Activated naive CD8-positive, alpha-beta T cell treated with anti-CD3 and anti-CD28 coated beads, Interleukin-2, amount 50 U/mL, for 24 hours (primary cell): ENCODE measurements at places on chromosomes 5 and 9.

DNA sequence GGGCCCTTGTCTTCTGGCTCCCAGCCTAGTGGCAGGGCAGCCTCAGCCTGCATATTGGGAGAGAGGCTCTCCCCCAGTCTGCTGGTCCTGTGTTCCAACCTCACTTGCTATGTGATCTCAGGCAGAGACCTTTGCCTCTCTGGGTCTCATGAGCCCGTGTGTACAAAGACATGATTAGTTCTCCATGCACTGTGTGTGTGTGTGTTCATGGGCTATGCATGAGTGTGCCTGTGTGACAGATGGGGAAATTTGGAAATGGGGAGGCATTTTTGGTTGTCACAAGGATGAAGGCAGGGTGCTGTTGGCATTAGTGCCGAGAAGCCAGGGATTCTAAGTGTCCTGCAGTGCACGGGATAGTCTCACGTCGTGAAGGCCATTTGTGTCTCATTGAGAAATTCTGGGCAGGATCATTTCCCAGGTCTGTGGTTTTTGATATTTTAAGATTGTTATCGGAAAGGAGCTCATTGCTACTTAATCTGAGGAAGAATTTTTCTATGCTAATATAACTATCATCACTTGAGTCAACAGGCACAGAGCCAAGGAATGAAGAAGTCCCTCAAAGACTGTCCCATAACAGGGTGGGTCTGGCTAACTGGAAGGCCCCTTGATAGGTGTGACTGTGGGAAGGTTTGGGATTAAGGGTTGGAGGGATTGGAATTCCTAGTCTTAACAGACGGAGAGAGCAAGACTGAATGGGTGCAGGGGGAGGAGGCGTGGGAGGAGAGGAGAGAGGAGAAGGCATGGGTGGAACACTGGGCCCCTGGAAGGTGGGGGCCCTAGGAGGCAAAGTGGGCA, 168.5 kb downstream of the RGS3 start:
- no peak for DNase-seq

- DNase-seq = no peak
Measured at GRCh38 chr5:175564716-175565115, 86.4 kb downstream of the SFXN1 start.

DNA sequence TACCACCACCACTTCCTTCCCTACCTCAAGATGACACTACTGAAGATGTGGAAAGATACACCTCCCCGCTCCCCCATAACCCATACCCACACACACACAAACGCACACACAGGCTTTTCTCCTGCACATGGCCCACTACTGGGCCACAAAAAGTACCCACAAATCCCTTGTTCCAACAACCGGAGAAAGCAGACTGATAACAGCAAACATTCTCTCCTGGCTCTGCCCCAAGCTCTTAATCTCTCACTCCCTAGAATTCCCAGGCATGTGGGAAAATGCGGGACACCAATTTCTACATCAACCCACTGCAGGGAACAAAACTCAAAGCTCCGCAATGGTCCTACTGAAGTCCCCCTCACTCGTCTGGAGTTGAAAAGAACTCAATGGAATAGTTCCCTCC, 611.0 kb upstream of the KLF4 start:
- DNase-seq = no peak

DNA sequence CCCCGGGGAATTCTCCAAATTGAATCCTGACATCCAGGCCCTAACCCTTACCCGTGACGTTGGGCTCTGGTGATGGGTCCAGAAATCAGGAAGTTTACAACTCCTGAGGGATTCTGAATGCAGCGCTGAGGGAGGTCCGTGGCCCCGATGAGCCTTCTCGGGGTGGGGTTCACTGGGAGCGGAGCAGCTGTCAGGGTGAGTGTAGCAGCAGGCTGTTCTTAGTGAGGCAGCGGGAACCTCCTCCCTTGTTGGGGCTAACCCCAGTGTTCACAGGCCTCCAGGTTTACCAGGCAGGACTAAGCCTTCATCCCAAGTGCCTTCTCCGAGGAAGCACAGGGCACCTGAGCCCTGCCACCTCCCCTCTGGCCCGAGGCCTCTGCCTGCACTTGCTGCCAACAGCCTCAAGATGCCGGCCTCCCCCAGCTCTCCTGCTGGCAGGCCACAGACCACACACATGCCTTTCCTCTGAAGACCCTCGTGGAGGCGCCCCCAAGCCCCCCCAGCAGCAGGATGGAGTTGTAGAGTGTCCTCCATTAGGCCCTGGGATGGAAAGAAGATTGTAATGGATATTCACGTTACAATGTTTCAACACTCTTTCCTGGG, 7.3 kb upstream of the ADAMTS16 start:
- DNase-seq = no peak

GRCh38 chr9:14156046-14156445, 157.9 kb downstream of the NFIB start:
- DNase-seq = no peak

- no peak for DNase-seq
Measured at GRCh38 chr5:77151501-77151900, 59.0 kb upstream of the PDE8B start.

DNA sequence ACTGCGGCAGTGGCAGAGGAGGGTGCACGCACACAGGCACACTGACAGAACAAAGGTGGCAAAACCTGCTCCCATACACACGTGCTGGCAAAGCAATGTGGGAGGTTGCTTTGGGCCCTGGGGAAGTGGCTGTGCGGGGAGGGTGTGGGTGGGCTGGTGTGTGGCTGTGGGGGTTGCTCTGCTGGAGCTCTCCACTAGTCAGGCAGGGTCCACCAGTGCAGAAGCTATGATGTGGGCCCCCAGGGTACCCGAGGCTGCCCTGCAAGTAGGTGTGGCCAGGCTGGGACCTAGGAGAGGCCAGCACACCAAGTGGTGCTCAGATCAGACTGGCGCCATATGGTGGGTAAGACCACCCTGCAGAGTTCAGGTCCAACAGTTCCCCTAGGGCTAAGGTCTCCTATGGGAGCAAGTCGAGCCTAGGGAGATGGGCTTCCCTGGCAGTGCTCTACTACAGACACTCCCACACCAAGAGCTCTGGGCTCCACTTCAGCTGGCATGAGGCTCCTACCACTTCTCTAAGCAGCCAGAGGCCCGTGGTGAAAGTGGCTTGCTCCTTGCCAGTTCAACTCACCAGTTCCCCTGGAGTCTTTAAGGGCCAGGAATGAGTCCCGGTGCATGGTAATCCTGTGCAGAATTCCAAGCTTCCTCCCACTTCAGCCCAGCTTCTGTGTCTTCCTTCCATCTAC, 46.2 kb upstream of the IFNE start:
- no peak for DNase-seq

- peak; percentile 64 for DNase-seq
Measured at GRCh38 chr5:139637438-139638089, 10.6 kb upstream of the CXXC5 start.

- DNase-seq = peak; percentile 78
Measured at GRCh38 chr5:115262321-115263077, at the start of gene PGGT1B. TSS of gene PGGT1B (minus strand) at chr5:115262877. CDS start at chr5:115262851, 26 bp downstream.

DNA sequence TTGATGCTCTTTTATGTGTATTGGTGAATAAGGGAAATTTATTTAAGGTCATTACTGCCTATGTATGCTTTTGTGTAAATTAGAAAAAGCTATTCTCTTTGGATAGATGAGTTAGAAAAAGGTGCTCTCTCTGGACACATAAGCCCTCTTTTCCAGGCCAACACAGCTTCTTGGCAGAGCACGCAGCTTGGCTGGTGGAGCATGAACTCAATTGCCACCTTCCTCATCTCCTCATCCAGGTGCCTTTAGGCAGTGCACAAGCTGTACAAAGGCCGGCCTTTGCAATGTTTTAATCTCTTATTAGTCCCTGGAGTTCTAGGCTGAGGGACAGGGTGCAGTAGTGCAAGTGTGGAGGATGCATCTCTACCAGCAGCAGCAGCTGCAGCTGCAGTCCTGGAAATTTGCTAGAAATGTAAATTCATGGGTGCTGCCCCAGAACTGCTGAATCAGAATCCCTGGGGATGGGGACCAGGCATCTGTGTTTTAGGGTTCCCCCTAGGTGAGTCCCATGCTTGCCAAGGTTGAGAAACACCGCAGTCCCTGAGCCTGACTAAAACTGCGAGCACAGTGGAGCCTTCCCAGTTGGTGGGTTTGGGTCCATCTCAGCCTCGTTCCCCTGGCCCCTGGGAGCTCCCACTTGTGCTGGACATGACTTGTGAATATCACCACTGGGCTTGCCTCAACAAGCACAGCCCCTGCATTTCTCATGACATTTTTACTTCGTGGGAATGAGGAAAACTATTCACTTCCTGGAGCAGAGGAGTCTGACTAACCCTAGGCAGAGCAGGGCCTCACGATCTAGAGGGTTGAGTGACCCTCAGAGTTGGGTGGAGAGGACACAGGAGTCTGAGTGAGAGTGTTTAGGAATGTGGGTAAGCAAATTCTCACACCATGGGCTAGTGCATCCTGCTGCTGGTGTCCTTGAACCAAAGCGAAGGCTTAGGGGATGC, 272.3 kb downstream of the ZSWIM6 start:
- no peak for DNase-seq

DNA sequence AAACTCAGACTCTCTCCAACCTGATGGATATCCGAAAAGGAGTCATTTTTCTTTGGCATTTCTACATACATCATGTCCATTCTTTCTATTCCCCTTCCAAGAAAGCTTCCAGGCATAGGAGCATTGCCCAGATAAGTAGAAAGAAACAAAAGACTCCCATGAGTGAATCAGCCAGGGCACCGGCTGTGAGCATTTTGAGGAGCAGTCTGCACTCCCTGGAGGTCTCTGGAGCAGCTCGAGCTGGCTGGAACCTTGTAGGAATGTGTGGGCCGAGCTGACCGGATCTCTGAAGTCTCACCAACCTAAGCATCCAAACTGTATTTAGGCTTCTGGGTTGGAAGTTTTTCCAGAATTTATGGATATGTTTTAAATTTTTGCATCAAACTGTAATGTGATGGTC, 161.4 kb upstream of the TRPC7 start:
- DNase-seq = no peak

GRCh38 chr5:72417333-72418062, 89.7 kb downstream of the ZNF366 start:
- no peak for DNase-seq
